Stimulated activated CD4-positive, alpha-beta T cell treated with anti-CD3 and anti-CD28 coated beads, Interleukin-12 subunit alpha, Interleukin-12 subunit beta, amount 100 ng/mL, for 48 hours (primary cell): ENCODE measurements at places on chromosomes 16 and 17.

GRCh38 chr17:31401456-31402254 is 10.2 kb downstream of the RAB11FIP4 start:
- DNase-seq: no peak

- DNase-seq: no peak
These were observed 157.7 kb downstream of the CDH11 start for GRCh38 chr16:64964126-64964540.

DNA sequence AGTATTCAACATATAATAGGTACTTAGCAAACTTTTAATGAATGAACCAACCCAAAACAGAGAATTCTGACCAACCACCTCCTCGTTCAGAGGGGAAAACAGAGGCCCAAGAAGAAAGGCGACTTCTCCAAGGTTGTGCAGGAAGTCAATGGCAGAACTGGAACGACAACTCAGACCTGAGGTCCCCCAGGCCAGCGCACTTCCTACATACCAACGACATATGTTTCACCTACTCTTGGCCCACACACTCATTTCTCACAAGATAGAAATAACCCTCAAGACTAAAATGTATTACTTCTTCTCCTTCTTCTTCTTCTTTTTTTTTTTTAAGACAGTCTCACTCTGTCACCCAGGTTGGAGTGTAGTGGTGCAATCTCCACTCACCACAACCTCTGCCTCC is 14.4 kb downstream of the CHCT1 start:
- DNase-seq: no peak

DNA sequence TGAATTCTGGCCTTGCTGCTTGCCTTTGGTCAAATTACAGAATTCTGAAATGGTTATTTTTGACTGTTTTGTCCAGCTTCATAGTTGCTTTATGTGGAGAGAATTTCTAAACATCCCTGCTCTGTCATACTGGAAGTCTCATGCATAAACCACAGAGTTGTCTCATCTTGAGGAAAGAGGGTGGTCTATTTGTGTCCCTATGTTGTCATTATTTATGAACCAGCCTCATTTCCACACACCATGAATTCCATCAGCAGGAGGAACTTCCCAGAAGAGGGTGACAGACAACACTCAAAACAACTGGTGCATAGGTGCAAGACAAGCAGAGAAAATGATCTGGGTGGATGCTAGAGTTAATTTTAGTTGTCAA is 525.8 kb upstream of the GOT2 start:
- DNase-seq: no peak

GRCh38 chr16:89902980-89903379 is 15.7 kb upstream of the MC1R start:
- no peak for DNase-seq

DNA sequence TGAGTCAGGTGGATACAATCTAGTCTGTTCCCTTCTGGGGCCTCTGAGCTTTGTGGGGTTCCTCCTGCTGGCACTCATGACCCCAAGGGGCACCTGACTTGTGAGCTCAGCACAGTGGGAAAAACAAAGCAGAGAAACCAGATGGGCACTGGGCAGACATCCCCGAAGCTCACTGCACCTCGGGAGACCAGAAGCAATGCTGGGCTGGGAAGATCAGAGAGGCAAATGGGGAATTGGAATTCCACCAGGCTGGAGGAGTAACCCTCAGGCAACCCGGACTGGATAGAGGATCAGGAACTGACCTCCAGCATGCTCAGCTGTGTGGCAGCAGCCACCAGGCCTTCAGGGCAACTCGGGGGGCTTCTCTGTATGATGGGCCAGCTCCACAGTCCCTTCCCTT is 50.3 kb downstream of the ABCC12 start:
- DNase-seq: no peak

GRCh38 chr16:63287401-63287800 is 1251.2 kb upstream of the CDH8 start:
- DNase-seq: no peak

DNA sequence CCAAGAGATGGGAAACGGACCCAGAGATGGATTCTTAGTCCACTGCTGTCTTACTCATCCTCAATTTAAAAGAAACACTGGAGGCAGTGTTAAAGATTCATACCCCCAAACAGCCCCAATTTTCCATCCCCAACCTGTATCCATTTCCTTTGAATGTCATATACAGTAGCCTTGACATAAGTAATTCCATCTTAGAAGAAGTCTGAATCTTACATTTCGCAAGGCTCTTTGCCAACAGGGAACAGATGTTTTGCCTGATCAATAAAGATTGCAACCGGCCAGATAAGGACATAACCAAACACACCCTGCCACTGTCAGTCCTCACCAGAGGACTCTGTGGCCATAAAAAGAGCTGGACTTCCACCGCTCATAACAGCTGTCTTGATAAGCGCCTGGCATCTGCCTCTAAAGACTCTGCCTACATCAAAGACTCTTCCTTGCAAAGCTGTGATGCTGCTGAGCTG is 59.0 kb upstream of the MED9 start:
- no peak for DNase-seq

DNA sequence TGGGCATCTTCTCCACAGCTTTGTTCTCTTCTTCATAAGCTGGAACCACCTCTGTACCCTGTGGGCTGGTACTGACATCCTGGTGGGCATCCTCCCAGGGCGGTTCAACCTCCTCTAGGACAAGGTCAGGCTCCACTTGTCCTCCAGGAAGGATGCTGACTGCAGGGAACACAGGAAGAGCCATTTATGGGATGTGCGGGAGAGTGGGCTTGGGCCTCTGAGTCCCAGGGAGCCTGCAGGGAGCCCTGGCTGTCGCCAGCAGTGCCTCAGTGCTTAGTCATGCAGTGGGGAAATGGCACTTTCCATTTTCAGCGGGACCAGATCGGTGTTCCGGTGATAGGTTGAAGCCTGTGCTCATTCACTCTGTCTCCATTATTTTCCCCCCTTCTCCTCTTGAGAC is 20.5 kb downstream of the CNGB1 start:
- DNase-seq: no peak

DNA sequence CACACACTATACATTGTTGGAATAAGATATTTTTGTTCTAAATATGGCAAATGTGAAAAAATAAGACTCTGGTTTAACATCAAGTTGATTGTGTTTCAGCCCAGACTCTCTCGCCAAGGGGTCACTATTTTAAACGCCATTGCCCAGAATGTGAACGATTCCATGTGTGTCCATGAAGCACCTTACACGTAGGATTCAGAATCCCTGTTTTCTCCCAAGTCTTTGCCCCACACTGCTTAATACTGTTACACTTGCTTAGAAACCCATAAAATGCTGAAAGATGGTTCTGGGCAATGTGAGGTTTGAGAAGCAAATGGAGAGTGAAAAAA is 7.7 kb downstream of the HS3ST3B1 start:
- DNase-seq: no peak

- DNase-seq: no peak
These were observed 22.3 kb upstream of the PLCG2 start for GRCh38 chr16:81756615-81757356.

GRCh38 chr17:61416211-61416539 is 16.5 kb downstream of the TBX2 start:
- no peak for DNase-seq

- DNase-seq: no peak
These were observed 84.4 kb upstream of the CHMP6 start for GRCh38 chr17:80907281-80907680.

DNA sequence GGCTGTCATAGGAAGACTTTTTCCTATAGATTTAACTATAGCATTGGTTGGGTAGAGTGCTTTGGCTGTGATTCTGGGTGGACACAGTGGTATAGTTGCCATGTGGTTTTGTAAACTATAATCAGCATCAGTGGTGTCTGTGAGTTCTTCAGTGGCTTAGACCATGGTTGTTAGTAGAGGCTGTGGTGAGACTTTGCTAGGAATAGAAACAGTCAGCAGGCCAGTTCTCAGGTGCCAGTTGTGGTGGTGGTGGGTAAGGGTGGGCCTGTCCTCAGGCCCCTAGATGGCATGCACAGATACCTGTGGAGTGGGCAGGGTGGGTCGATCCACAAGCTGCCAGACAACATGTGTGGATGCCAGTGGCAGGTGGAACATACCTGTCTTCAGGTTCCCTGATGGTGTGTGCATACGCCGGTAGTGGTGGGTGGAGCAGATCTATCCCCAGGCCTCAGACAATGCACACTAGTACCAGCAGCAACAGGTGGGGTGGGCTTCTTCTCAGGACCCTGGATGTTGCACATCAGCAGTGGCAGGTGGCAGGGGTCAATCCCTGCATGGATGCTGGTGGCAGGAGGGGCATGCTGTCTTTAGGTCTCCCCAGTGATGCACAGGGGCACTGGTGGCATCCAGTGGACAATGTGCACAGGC is 28.4 kb upstream of the GINS3 start:
- no peak for DNase-seq

DNA sequence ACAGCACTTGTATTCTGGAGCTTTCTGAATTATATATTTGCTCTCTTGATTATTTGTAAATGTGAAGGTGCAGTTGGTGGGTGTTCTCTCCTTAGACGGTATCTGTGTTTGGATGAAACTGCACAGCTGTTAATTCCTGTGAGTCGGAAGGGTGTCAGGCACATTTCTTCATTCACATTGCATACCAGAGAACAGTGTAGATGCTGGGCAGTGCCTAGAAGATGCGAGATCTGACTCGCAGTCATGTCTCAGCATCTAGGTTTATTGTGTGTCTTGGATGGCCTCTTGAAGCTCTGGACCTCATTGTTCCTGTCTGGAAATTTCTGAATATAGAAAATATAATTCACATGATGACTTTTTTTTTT is 61.2 kb downstream of the CLEC16A start:
- DNase-seq: no peak

- no peak for DNase-seq
These were observed 24.5 kb downstream of the C17orf67 start for GRCh38 chr17:56809106-56809819.
